Testis (tissue), 5 donors: ENCODE measurements at places on chromosomes 4 and X. TPM values are rescaled to one million over a fixed set of nuclear protein-coding genes. Genes with fewer than 3 reads are reported as not detected.

Gene CRLF2
- total RNA-seq: 0.47 TPM

Gene SMIM10L2A
- 28.0 TPM for total RNA-seq

Gene CSTF2
- total RNA-seq: 44.4 TPM

DNA sequence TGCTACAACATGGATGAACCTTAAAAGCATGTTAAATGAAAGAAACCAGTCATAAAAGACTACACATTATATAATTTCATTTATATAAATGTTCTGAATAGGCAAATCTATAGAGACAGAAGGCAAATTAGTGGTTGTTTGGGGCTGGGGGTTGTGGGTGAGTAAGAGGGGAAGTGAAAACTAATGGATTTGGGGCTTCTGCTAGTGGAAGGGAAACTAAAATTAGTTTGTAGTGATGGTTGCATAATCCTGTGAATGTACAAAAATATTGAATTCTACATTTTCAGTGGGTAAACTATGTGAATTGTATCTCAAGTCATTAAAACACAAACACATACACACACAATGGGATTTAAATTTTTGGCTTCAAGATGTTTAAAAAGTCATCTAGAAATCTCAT lies 25.4 kb upstream of the LIMCH1 start:
- DNase-seq: no peak

DNA sequence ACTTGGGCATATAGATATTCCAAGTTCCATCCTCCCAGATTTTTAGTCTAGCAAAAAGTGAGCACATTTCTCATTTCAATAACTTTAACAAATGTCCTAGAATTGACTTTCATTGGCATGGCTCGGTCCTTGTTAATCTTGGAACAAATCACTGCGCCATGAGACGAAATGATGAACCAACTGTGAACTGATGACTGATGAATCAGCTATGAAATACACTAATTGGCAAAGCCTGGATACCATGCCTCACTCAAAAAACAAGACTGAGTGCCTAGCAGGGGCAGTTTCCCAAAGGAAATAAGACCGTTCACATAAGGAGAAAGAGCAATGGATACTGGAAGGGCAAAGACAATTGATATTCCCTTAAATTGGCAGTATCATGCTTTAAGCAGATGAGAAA lies 248.6 kb upstream of the VEGFC start:
- no peak for DNase-seq

- DNase-seq: peak; percentile 32
Observed at GRCh38 chr4:4323705-4324534, 33.9 kb downstream of the ZBTB49 start.

DNA sequence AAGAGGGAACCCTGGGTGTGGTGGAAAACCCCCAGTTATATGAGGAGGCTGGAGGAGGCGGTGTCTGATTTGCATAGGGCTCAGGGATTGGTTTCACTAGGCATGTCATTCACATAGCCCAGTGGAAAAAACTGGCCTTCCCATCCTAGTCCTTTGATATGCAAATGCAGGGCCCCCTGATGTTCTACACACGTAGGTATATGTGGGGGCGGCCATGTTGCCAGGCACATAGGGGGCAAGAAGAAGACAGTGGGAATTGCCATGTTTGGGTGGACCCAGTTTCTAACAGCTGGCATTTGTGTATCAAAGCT lies 34.0 kb upstream of the ENPP6 start:
- DNase-seq: no peak

- DNase-seq: no peak
Observed at GRCh38 chr4:34269613-34270012, 1974.7 kb downstream of the ARAP2 start.

- DNase-seq: no peak
Observed at GRCh38 chr4:75989846-75990528, 758 bp downstream of the SDAD1 start.

- DNase-seq: peak; percentile 75
Observed at GRCh38 chr4:47195706-47196105, 164.3 kb downstream of the GABRB1 start.

DNA sequence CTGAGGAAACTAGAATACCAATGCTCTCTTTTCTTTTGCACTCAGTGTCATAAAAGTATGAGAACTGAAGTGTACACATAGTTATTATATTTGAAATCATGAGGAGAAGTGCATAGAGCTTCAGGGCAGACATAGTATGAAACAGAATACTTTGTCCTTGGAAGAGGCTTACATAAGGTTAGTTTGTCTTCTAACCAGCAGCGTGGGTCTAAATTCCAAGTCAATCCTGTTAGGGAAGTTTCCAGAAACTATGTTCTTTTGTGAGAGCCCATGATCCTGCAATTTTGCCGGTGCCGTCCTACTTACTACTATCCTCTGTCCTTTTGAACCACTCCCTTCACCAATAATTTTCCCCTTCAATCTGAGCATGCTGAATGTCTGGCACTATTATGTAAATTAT lies 156.2 kb downstream of the PABPC4L start:
- DNase-seq: no peak

DNA sequence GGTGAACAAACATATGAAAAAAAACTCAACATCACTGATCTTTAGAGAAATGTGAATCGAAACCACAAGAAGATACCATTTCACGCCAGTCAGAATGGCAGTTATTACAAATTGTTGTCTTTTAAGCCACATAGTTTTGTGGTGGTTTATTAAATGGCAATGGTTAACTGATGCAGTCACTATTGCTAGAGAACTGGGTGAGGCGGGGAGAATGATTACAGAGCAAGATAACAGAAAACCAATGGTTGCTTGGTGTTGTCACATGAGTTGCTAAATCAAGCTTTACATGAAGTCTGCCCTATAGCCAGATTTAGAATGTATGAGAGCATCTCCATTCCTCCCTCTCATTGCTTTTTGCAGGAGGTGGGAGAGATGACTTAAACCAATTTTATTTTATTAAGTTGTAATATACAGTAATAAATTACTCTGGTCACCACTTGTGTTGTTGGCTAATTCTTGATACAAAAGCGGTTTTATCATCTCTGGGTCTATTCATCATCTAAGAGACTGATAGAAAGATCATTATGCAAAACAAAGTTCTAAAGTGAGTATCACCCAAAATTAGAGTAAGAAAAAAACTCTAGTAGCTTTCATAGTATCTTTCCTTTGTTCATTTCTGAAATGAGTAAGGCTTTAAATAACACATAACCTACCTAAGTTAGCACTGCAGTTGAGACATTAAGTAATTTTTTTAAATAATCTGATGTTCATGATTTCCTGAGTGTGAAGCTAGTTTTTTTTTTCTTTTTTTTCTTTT lies 859.5 kb downstream of the STIM2 start:
- DNase-seq: no peak

DNA sequence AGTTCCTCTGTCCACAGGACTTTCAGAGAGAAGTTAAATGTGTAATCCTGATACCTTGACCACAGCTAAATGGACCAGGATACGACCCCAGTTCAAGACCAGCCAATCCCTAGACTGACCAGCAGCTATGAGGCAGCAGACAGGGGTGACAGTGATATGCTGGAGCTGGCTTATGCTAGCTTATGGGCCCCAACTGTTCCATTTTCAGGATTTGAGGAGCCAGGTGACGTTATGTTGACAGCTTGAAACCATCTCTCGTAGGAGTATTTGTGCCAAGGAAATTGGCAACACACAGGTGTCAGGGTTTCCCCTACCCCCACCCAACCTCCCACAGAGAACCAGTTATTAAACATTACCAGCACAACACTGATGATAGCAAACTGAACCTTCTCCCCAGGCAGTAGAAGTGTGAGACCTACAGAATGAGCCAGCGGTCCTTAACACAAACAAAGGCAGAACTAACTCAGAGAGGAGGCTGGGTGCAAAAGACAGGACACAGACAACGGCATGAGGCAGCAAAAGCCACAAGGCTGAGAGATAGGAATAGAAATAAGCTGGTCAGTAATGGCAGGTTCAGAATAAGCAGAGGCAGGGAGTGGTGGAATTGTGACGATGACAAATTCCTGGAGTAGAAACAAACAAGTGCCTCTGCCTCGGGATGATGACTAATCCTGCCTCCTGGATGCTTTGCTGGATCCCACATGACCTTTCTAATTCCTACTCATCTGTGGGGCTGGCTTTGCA lies 85.6 kb upstream of the CPEB2 start:
- DNase-seq: no peak
